Naive thymus-derived CD4-positive, alpha-beta T cell (primary cell): ENCODE measurements at places on chromosomes 5 and 9.

- no peaks in the 10 kb centered on the region for H3K36me3 ChIP-seq
- peaks cover 13% of the 10 kb centered on the region for H3K4me1 ChIP-seq
- no peak for DNase-seq
- peak overlapping the region; percentile 31 for H3K4me3 ChIP-seq
- H3K27ac ChIP-seq = no peak overlapping the region
These were observed 1.7 kb downstream of the EBF1 start for GRCh38 chr5:159097784-159098602.

- no peaks in the 10 kb centered on the region for H3K36me3 ChIP-seq
- no peaks in the 10 kb centered on the region for H3K4me1 ChIP-seq
- H3K27ac ChIP-seq = no peak overlapping the region
- DNase-seq = no peak
These were observed 27.1 kb downstream of the GSN start for GRCh38 chr9:121294866-121295661.

- no peak for DNase-seq
- no peak overlapping the region for H3K27ac ChIP-seq
- H3K4me3 ChIP-seq = no peak overlapping the region
- H3K36me3 ChIP-seq = no peaks in the 10 kb centered on the region
- no peaks in the 10 kb centered on the region for H3K4me1 ChIP-seq
These were observed 102.6 kb downstream of the CAAP1 start for GRCh38 chr9:26789959-26790358.

DNA sequence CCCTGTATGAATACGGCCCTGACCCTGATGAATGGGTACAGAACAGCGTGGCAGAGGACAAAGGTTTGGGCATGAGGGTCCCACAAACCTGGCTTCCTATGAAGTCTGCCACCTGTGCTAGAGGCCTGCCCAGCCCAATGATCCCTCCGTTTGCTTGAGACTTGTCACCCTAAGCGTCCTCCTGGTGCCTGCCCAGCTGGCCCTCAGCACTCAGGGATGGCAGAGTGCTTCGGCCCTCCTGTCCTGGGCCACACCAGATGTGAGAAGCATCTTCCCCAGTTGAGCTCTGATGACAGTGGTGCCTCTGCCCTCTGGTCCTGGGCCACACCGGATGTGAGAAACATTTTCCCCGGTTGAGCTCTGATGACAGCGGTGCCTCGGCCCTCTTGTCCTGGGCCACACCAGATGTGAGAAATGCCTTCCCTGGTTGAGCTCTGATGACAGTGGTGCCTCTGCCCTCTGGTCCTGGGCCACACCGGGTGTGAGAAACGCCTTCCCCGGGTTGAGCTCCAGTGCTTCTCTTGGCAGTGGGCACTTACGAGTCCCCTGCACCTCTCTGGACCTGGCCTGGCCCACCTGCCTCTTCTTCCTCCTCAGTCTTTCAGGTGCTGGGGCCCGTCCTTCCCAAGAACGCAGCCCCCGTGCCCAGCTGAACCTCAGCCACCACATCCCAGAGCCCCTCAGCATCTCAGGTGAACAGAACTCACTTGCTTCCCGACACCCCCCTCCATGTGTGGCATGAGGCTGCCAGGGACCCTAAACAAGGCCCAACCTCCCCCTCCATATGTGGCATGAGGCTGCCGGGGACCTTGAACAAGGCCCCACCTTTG is 253.1 kb upstream of the IRX1 start:
- no peak overlapping the region for H3K4me3 ChIP-seq
- no peaks in the 10 kb centered on the region for H3K36me3 ChIP-seq
- H3K27me3 ChIP-seq = no peaks in the 10 kb centered on the region
- DNase-seq = no peak
- H3K4me1 ChIP-seq = no peaks in the 10 kb centered on the region

DNA sequence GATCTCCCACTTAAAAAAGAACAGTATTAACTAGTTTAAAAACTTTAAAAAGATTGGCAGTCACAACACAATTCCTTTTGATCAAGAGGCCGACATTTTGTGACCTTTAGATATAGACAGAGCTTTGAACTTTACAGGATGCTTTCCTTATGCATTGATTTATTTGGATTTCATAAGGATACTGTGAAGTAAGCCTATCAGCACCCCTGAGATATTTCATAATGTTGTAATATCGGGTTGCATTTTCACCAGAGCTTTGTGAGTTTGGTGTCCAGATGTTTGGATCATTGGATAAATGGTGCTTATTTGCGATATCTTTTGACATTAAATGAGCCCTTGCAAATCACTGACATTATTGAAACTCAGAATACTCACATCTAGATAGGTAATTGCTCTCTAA is 7.7 kb downstream of the PALM2AKAP2 start:
- H3K4me3 ChIP-seq = no peak overlapping the region
- no peaks in the 10 kb centered on the region for H3K36me3 ChIP-seq
- DNase-seq = no peak
- H3K4me1 ChIP-seq = no peaks in the 10 kb centered on the region

GRCh38 chr5:53820802-53821171 is 260.3 kb downstream of the NDUFS4 start:
- no peak overlapping the region for H3K4me3 ChIP-seq
- DNase-seq = no peak

GRCh38 chr9:68581696-68582095 is 41.0 kb upstream of the TMEM252 start:
- DNase-seq = no peak
- no peak overlapping the region for H3K27ac ChIP-seq
- no peaks in the 10 kb centered on the region for H3K36me3 ChIP-seq

- H3K4me3 ChIP-seq = no peak overlapping the region
- no peaks in the 10 kb centered on the region for H3K27me3 ChIP-seq
- H3K27ac ChIP-seq = no peak overlapping the region
- DNase-seq = no peak
These were observed 38.0 kb upstream of the ITGA1 start for GRCh38 chr5:52749666-52750065.

- no peak for DNase-seq
- H3K27me3 ChIP-seq = no peaks in the 10 kb centered on the region
- H3K36me3 ChIP-seq = no peaks in the 10 kb centered on the region
- no peak overlapping the region for H3K4me3 ChIP-seq
- H3K4me1 ChIP-seq = peaks cover 8% of the 10 kb centered on the region
These were observed 77.5 kb downstream of the GNAQ start for GRCh38 chr9:77954013-77954665.

DNA sequence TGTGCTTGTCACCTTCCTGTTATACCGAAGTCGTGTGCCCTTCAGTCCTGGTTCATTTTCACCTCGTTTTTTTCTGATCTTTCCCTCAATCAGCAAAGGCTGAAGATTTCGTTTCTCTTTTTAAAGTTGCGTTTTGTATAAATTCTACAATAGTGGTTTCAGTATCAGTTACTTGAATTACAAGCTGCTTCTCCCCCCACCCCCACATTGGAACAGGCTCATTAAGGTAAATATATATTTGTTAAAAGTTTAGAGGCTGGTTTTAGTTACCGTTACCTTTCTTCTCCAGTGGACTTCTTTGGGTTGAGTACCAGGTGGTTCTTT is 881 bp downstream of the SUB1 start:
- H3K4me3 ChIP-seq = peak overlapping the region; percentile 94
- peaks cover 24% of the 10 kb centered on the region for H3K4me1 ChIP-seq
- peak overlapping the region; percentile 100 for H3K27ac ChIP-seq
- peaks cover 2% of the 10 kb centered on the region for H3K36me3 ChIP-seq
- no peaks in the 10 kb centered on the region for H3K27me3 ChIP-seq

DNA sequence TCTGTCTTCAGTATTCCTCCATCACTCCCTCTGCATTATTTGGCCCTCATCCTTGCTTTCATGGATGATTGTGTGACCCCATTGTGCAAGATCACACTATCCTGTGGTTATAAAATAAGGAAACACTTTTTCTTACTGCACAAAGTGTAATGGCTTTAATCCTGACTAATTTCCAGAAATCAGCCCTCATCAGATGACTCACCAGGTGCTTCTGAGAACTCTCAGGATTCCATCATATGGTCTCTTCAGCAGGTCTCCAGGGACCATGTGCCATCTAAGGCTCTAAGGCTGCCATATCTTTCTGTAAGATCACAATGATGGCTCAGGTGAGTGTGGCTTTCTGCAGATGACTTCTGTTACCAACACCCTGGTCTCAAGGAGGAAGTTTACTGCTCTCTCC is 27.3 kb upstream of the FER start:
- H3K36me3 ChIP-seq = no peaks in the 10 kb centered on the region
- H3K27ac ChIP-seq = no peak overlapping the region
- no peaks in the 10 kb centered on the region for H3K4me1 ChIP-seq
- no peak overlapping the region for H3K4me3 ChIP-seq
- H3K27me3 ChIP-seq = no peaks in the 10 kb centered on the region
- DNase-seq = no peak

GRCh38 chr9:71552480-71552879 is 215.8 kb downstream of the CEMIP2 start:
- H3K4me1 ChIP-seq = no peaks in the 10 kb centered on the region
- no peak for DNase-seq
- H3K36me3 ChIP-seq = no peaks in the 10 kb centered on the region
- H3K27ac ChIP-seq = no peak overlapping the region

DNA sequence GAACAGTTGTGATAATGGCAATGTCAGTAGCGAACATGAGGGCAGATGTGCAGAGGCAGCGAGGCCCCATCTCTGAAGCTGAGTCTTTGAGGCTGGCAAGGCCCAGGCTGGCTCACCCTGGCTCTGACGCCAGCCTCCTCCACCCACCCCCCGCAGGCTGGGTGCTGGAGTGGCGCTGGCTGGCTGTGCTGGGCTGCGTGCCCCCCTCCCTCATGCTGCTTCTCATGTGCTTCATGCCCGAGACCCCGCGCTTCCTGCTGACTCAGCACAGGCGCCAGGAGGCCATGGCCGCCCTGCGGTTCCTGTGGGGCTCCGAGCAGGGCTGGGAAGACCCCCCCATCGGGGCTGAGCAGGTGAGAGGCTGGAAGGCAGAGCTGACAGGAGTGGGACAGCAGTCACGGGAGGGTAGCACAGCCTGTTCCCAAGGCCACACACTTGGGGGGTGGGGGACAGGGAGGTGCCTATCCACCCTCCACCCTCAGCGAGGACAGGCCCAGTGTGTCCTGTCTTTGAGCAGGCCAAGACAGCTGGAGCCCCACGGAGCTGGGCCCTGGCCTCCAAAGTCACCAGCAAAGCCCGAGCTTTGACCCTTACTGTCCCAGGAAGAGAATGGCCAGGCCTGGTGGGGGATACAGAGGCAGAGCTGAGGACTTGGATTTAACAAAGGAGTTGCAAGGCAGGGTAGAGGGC is 5.6 kb downstream of the SLC2A8 start:
- DNase-seq = no peak
- H3K4me3 ChIP-seq = no peak overlapping the region
- H3K36me3 ChIP-seq = no peaks in the 10 kb centered on the region
- H3K27me3 ChIP-seq = peaks cover 47% of the 10 kb centered on the region

DNA sequence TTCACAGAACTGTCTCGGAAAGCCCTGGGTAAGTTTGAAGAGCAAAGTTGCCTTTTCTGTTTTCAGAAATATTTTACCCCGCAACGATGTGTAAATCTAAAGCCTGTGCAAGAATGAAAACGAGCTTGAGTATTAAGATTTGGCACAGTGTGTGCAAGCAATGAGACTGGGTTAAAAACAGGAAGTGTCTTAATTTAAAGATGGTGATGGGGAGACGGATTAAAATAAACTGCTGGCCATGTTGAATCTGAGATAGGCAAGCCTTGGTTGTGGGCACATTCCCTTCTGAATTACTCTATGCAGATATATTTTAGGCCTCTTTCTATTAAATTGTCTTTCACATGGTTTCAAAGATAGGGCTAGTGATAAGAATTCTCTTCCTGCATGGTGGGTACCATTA is 294.2 kb upstream of the DMRT1 start:
- H3K4me1 ChIP-seq = no peaks in the 10 kb centered on the region
- DNase-seq = no peak
- H3K27me3 ChIP-seq = no peaks in the 10 kb centered on the region
- peaks cover 5% of the 10 kb centered on the region for H3K36me3 ChIP-seq
- H3K27ac ChIP-seq = no peak overlapping the region
- no peak overlapping the region for H3K4me3 ChIP-seq
